ENCODE measurements at places on chromosomes 5 and 9. TPM values are rescaled to one million over a fixed set of nuclear protein-coding genes. Genes with fewer than 3 reads are reported as not detected.

DNA sequence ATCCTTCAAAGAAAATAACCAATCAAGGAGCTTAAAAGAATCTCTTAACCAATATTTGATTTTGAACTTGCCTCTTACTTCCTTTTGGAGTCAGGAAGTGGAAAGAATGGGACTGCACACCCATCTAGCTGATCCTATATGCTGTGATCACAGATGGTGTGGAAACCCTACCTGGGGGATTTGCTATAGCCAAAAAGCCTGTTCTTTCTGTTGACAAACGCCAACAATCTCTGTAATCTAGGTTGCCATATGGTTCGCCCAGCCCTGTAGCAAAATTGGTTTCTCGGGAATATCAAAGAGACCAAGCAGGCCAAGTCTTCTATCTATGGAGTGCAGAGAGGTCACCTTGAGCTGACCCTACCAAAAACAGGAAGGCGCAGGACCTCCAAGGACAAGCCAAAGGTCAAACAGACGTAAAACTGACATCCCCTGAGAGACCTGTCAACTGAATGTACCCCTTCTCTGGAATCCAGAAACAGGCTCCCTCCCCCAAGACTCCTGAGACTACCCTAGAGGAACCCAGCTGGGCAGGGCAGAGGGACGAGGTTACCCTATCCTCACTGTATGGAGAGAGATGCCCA, 19.4 kb downstream of the NRG2 start:
- no peak for DNase-seq

- peak; percentile 85 for DNase-seq
Observed at GRCh38 chr9:129910628-129911567, 75.6 kb downstream of the USP20 start.

DNA sequence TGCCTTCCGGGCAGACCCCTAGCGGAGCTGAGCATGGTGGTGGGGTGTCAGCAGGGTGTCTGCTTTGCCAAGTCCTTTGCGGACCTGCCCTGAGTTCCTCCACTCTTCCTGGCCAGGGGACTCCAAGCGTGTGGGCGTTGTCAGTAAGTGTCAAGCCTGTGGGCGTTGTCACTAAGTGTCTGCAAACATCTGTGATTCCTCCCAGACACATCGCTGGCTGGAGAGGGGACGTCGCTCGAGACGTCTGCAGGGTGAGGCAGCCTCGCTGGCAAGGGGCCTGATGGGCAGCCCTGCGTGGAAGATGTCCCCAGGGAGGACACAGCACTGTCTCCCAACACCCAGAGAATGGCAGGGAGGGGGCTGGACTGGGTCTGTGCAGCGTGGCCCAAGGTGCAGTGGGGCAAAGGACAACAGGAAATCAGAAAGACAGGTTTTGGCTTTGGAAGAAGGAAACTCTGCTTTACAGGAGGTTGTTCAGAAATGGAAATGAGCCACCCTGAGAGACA, 28.8 kb downstream of the ADAMTSL2 start:
- no peak for DNase-seq

- DNase-seq: no peak
Observed at GRCh38 chr5:75367401-75367800, 30.4 kb downstream of the HMGCR start.

DNA sequence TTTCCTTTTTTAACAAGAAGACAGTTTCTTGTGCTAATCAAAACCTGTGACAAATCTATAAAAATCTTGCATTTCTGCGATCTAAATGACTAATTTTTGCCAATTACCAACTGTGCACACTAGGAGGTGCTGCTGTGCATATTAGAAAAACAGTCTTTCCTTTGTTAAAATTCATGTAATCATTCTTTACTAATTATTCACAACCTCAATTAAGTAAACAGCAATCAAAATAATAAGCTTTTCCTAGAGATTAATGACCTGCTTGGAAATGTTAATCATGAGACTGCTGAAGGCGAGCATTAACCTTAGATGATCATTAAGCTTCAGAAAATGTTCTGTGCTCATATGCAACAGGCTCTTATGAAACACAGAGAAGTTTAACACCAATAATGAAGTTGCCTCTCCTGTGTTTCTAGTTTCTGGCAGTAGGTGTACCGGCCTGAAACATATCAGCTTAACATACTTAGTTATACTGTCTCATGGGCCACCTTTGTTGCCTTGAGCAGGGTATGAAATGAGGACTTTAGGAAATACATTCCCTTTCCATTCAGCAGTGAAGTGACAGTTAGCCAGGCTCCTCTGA, 17.7 kb downstream of the RFESD start:
- no peak for DNase-seq

DNA sequence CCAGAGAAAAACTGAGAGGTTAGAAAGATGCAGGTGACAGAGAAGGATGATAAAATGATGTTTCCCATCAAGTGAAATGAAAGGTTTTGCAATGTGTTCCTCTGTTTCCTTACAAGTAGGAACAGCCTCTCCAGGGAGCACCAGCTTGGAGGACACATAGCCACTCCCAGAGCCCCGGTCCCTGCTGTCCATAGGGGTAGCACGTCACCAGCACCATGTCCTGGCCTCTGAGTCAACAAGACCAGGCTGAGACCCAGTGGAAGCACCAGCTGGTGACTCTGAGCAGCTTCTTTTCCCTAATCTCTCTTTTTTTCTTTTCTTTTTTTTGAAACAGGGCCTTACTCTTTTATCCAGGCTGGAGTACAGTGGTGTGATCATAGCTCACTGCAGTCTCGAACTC, 19.4 kb upstream of the HMCN2 start:
- no peak for DNase-seq

- DNase-seq: no peak
Observed at GRCh38 chr5:178690208-178690607, 40.3 kb downstream of the ZNF354A start.

DNA sequence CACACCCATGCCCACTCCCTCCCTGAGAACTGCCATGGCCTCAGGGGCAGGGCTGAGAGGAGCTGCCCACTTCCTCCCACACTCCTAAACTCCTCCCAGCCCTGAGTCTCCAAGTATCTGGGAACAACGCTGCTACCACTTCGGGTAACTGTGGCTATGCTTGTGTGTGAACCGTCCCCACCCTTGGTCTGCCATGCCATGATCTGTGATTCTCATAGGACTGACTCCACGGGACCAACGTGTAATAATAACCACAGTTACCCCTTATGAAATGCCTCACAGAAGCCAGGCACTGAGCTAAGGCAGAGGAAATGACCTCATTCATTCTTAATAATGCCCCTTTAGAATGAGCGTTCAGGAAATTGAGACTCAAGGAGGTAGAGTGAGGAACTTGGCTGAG, 103.9 kb upstream of the SMIM23 start:
- DNase-seq: peak; percentile 52

GRCh38 chr5:125142458-125142857, 396.0 kb upstream of the ZNF608 start:
- DNase-seq: no peak

GRCh38 chr5:137220523-137220927, 278.6 kb downstream of the SPOCK1 start:
- DNase-seq: peak; percentile 37

GRCh38 chr5:60529001-60529400, 171.0 kb downstream of the DEPDC1B start:
- no peak for DNase-seq

GRCh38 chr9:124020520-124021384, 9.2 kb downstream of the LHX2 start:
- DNase-seq: no peak

GRCh38 chr5:16492398-16493140, 27.0 kb upstream of the ZNF622 start:
- DNase-seq: peak; percentile 29

- DNase-seq: no peak
Observed at GRCh38 chr9:79575547-79575946, 3.8 kb downstream of the TLE4 start.

GRCh38 chr5:132428147-132428482, 58.6 kb downstream of the SLC22A5 start:
- DNase-seq: no peak

GRCh38 chr9:71590362-71590761, 178.0 kb downstream of the CEMIP2 start:
- no peak for DNase-seq

DNA sequence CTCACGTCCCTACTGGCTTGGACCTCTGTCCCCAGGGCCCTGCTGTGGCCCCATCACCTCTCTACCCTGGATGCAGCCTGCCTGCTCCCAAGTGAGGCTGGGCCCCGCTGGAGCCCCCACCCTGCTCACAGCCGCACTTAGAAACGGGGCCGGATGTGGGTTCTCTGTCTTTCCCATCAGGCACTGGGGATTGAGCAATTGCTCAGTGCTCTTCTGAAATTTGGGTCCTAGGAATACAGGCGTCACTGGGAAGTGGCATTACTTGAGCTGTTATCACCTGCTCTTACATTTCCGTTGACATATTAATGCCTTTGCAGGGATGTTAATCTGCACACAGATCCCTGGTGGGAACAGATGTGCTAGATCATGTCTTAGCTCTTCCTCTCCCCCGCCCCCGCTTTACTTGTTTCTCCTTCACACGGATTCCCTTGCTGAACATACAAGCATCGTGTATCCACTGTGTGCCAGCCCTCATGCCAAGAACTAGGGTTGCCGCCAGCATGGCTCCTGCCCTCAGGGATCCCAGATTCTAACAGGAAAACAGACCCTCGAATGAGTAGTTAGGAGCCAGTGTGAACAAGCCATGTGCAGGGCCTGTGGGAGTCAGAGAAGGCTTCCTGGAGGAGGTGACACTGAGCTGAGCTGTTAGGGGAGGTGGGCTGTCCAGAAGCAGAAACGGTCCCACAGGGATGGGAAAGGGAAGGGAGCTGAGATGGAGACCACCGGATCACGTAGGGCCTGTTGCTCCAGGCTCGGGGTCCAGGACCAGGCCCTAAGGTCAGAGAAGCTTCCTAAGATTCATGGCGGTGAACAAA, 65.1 kb downstream of the NEK6 start:
- no peak for DNase-seq

DNA sequence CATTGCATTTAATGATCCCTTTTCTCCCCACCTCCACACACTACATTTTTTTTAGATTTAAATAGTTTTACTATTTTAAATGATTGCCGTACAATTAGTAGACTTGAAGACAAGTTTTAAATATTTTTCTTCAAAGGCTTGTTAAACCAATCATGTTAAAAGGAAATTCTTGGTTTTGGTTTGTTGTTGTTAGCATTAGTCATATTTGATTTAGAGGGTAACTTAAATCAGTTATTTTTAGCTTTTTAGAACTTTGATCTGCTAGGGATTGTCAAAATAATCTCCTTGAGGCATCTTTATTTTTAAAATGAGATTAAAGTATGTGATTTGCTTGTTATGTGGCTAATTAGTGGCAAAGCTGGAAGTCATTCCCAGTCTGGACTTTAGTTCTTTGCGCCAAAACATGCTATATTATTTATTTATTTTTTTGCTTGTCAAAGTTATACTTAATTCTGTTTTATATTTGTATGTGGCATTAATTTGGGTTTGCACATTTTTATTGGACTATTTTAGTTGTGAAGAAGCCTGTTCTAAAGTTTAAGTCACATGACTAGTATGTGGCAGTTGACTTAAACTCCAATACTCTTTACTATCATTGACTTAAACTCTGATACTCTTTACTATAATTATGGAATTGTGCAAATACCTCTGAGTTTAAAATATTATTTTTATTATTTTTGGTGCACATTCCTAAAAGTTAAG, 14.7 kb downstream of the ITGA1 start:
- DNase-seq: no peak

Gene MLANA
- total RNA-seq: not detected

Gene EIF4E1B
- total RNA-seq: not detected

Gene LURAP1L
- total RNA-seq: 67.0 TPM

Gene PCDHB16
- 0.10 TPM for total RNA-seq

Gene ASTN2
- total RNA-seq: 8.0 TPM

Gene PPP2R2B
- total RNA-seq: 9.1 TPM

Gene MZB1
- not detected for total RNA-seq

Gene GABRB2
- total RNA-seq: not detected
